ENCODE measurements at places on chromosomes 12 and 14.

GRCh38 chr14:92659765-92660561 is 88.5 kb downstream of the LGMN start:
- no peak for DNase-seq

- no peak for DNase-seq
Observed at GRCh38 chr12:23222801-23223200, 597.8 kb downstream of the ETNK1 start.

- DNase-seq, result no peak
Observed at GRCh38 chr12:88753066-88753465, 172.8 kb upstream of the KITLG start.

DNA sequence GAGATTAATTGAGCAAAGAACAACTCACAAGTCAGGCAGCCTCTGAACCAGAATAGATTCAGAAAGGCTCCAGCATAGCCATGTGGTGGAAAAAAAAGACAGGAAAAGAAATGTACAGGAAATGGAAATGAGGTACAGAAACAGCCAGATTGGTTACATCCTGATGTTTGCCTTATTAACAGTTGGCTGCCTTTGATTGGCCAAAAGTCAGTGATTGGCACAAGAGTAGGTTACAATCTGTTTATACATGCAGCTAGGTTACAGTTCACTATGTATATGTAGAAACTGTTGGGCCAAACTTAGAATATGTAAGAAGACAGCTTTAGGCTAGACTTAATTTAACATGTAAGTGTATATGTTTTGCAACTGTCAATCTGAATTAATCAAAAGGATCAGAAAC is 118.9 kb downstream of the UNC79 start:
- DNase-seq, result no peak

- no peak for DNase-seq
Observed at GRCh38 chr14:50022661-50023060, 93.7 kb downstream of the VCPKMT start.

GRCh38 chr14:92154283-92154942 is 32.6 kb downstream of the CPSF2 start:
- no peak for DNase-seq
